ENCODE measurements at places on chromosomes 5 and 9.

GRCh38 chr9:138096519-138096845, 218.9 kb downstream of the CACNA1B start:
- DNase-seq = no peak

DNA sequence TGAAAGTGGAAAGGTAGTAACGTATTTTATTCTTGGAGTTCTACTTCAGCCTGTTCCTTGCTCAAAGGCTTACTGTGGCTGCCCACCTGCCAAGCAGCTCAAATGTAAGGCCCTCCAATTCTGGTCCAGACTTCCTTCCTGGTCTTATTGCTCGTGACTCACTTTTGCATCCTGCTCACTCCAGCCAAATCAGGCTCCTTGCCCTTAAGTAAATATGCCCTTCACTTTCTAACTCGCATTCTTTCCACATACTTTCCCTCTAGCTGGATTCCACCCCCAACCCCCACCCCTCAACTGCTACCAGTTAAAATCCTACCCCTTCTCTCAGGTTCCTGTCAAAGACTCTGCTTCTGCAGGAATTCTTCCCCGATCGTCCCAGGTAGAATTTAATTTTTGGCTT, 96.6 kb downstream of the GALNT10 start:
- DNase-seq = no peak

GRCh38 chr5:173051746-173052145, 4.4 kb upstream of the CREBRF start:
- no peak for DNase-seq

GRCh38 chr9:91530829-91531228, 107.2 kb upstream of the NFIL3 start:
- DNase-seq = no peak

DNA sequence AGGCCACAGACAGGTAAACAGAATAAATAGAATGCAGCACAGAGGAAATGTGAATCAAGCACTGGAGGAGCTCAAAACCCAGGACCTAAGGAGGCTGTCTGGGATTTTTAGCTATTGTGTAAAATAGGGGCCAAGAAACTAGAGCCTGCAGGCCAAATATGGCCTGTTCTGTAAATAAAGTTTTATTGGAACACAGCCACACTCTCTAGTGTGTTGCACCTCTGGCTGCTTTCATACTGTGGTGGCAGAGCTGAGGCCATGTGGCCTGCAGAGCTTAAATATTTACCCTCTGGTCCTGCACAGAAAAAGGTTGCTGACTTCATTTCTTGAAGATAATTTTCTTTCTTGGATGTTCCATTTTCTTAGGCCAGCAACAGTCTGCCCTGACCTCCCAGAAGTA, 136.4 kb downstream of the WDR41 start:
- DNase-seq = no peak

DNA sequence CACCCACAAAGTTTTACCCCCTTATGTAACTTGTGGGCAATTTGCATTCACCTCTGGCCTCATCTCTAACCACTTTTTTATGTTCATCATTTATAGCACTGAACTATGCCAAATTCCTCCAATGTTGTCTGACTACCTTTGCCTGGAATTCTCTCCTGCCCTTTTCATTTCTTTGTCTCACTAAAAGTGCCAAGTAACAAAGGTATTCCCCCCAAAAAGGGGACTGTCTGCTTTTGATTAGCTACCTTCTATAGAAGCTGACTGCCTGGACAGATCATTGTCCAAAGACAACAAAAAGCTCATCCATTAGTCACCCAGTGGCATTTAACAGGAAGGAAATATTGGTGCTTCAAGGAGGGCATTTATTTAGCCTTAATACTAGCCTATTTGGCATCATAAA, 189.9 kb upstream of the VCAN start:
- DNase-seq = no peak

GRCh38 chr9:20355022-20355421, 267.3 kb downstream of the MLLT3 start:
- peak; percentile 79 for DNase-seq

GRCh38 chr5:111422747-111423720, 89.3 kb downstream of the STARD4 start:
- no peak for DNase-seq

- no peak for DNase-seq
These were observed 44.2 kb upstream of the MAST4 start for GRCh38 chr5:66551945-66552344.

GRCh38 chr5:136667789-136668188, 302.4 kb upstream of the TRPC7 start:
- no peak for DNase-seq

- no peak for DNase-seq
These were observed 473.8 kb upstream of the PTPRD start for GRCh38 chr9:11086561-11086960.

DNA sequence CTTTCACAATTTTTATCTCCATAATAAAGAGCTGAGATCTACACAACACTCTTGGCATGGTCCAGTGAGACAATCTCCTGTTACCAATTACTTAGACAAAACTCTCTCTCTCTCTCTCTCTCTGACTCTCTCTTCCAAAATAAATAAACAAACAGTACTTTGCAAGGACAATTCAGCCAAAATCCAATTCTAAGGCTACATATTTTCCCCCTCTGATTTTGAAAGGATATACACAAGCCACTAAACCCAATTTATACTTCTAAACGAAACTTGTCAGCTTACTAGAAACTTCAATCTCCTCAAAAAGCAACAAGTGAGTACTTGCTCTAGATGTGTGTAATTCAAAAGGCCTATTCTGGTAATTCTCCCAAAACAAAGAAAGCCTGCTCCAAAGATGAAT, 26.3 kb upstream of the TNPO1 start:
- DNase-seq = no peak

GRCh38 chr5:21680641-21681040, 1172.5 kb downstream of the CDH12 start:
- no peak for DNase-seq

DNA sequence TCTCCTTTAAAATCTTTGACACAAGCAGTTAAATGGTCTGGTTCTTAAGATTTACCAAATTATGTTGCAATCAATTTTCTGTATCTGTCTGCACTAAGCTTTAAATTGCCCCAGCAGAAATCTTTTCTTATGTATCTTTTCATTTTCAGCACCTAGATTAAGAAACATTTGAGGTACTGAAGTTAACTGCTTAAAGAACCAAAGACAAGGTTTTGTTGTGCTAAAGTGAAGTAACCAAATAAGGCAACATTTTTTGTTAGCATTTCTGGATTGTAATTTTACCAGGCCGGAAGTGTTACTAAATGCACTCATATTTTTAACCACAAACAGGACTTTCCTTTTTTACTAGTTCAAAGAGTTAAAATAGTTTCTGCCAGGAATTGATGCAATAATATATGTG, 24.1 kb upstream of the MTAP start:
- peak; percentile 6 for DNase-seq

DNA sequence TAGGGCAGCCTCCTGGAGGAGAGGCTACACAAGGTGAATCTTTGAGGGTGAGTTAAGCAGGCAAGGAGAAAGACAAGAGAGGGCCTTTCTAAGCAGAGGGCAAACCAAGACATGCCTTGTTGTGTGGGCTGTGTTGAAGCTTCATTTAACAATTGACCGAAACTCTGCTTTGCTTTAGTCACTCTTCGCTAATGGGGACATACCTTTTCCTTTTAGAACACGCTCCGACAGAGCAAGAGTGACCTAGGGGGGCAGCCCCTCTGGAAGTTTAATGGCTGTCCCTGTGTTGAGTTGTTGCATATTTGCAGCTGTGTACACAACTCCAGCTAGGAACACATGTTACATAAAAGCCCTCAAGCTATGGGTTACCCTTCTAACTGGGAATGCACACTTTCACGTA, 218.1 kb upstream of the WWC1 start:
- DNase-seq = no peak

- peak; percentile 6 for DNase-seq
These were observed 111.8 kb downstream of the INIP start for GRCh38 chr9:112605963-112606699.

- no peak for DNase-seq
These were observed 137.0 kb downstream of the CCDC192 start for GRCh38 chr5:127840198-127840524.

- DNase-seq = no peak
These were observed 110.9 kb upstream of the PRRC1 start for GRCh38 chr5:127406326-127407121.

DNA sequence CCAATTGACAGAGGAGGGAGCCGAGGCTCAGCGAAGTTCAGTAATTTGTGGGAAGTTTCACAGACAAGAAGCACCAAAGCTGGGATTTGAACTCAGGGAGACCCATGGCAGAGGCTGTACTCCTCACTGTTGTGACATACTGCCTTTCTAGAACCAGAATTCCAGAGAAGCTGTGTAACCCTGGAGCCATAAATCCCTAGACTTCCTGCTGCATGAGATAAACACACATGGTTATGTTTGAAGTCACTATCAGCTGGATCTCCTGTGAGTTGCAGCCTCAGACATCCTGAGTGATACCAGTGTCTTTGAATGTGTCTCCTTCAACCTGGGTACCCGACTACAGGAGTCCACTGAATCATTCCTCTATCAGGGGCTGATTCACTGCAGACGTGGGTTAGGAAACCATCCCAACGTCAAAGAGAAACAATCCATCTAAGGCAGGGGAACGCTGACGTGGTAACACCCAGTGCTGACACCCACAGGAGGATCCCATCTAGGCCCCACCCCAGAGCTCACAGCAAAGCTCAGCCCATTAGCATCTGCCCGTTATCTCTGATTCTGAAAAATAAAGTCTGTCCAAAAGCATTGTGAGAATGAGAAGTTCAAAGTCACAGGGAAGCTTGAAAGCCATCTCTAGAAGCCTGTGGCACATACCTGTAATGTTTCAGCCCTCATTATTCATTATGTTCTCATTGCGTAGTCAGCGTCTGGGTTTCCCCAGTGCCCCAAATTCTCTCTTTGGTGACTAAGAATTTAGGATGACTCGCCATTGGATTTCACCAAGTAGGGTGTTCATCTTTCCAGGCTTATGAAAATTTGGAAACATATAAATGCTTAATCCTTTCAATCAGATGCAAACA, 36.3 kb upstream of the BASP1 start:
- DNase-seq = no peak
